ENCODE measurements at places on chromosomes 11 and 22.

DNA sequence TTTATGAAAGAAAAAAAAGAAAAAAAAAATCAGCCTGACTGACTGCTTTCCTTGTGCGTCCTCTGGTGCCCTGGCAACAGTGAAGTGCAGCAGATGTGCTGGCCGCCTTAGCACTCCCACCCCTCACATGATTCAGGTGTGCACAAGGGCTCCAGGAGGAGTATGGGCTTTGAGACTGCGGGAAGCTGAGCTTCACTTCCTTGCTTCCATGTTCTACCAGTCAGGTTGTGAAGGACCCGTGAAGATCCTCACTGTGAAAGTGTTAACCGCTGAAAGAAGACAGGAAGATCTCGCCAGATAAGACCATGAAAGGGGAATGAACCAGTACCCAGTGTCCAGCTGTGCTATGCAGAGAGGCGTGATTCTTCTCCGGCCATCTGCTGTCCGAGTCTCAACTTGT is 48.2 kb downstream of the HIRA start:
- no peak for DNase-seq

DNA sequence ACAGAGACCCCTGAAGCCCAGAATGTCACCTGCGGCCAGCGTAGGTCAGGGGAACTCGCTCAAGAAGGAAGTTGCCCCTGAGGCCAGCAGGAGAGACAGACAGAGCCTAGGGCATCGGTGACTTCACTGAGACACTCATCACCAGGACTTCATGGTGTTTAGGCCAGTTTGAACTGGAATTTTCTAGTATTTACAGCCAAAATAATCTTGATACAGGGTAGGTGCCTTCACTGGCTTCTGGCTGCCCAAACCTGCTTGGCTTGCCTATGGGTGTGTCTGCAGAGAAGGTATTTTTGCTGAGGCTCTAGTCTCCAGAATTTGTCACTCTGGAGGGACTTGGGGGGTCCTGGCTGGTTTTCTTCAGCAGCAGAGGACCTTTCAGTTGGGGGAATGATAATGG is 86.6 kb downstream of the FBXO7 start:
- DNase-seq = no peak

DNA sequence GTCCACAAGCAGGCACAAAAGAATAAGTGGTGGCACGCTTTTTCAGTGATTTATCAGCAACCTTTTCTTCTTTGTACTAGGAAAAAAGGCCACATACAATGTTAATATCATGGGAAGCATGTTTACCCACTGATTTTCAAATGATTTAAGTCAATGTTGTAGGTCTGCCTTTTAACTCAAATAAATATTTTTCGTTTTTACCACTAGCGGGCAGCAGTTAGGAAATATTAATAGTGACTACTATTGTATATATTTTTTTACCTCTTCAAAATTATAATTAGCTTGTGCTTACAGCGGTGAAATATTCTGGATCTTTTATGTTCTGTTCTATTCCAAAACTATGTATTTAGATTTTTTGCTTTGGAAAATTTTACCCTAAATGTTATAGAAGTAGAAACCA is 6.4 kb upstream of the SLC17A6 start:
- DNase-seq = no peak

DNA sequence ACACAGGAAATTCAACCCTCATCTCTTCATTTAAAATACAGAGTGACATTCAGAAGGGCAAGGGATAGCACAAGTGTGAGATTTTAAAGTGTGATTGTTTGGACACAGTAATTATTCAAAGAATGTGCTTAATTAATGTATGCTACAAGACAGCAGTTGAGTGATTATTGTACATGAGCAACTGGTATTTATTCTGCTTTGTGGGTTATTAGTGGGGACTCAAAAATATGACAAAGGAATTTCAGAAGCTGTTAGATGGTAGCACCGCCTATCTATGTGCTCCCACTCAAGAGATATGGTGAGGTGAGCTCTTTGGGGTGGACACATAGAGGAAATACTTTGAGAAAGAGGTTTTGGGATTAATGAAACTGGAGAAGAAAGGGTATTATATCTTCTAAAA is 5.8 kb upstream of the HBD start:
- DNase-seq = no peak

GRCh38 chr22:20399866-20400605 is 6.1 kb downstream of the ZNF74 start:
- DNase-seq = no peak

GRCh38 chr11:88315981-88316441 is 21.5 kb downstream of the CTSC start:
- DNase-seq = no peak

DNA sequence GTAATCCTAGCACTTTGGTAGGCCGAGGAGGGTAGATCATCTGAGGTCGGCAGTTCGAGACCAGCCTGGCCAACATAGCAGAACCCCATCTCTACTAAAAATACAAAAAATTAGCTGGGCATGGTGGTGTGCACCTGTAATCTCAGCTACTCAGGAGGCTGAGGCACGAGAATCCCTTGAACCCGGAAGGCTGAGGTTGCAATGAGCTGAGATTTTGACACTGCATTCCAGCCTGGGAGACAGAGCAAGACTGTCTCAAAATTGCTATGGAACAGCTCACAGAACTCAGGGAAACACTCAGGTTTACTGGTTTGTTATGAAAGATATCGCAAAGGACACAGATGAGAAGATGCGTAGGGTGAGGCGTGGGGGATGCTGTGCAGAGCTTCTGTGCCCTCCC is 2.7 kb downstream of the FAM118A start:
- no peak for DNase-seq

DNA sequence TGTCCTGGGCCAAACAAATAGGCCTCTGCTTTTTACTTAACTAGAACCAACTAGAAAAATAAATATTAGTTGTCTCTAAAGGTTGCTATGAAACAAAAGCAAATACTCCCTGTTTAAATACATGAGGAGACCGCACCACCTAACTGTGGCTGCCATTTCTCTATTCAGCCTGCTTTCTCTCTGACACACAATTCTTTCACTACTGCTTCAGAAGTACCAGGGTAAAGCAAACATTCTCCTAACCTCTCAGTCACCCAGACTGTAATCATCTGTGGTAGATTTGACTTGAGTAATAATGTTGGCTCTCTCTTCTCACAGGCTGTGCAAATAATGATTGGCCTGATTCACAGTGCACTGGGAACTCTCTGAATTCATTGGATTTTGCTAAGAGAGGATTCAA is 41.0 kb upstream of the MS4A8 start:
- DNase-seq = no peak

- no peak for DNase-seq
Observed at GRCh38 chr11:117099696-117100095, 1.5 kb upstream of the SIK3 start.
